ENCODE measurements at places on chromosomes 1 and 21.

- no peak for DNase-seq
Measured at GRCh38 chr1:179038528-179039281, 13.0 kb downstream of the FAM20B start.

DNA sequence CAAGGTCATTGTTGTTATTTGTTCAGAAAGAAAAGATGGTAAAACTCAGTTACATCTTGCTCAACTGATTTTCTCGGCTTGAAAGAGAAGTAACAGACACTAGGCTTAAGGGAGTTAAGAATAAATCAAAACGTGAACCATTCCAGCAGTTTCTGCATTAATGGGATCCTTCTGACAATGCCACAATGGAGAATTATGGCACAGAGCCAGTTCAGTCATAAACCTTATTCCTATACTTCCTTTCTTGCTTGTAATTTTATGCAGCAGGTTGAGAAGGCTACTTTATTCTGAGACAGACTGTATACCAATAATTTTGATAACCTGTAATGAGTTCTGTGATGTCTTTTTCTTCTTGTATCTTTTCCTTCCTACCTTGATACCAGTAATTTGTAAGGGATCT is 167.0 kb downstream of the C1orf21 start:
- no peak for DNase-seq

DNA sequence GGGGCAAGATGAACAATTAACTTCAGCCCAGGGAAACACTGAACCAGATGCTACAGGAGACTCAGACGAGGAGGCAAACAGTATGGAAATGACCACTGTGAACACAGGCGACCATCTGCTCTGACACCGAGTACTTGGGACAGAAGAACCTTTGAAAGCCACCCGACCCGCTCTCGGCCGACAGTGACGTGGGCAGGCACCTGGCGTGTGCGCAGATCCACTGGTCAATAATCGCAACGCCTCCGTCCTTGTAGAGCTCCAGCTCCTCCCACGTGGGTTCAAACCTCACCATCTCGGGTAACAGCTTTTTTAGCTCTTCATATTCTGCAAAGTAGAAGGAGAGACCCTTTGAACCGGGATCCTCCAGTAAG is 20.3 kb downstream of the POFUT2 start:
- DNase-seq, result no peak

- no peak for DNase-seq
Measured at GRCh38 chr1:231557411-231557810, 28.9 kb downstream of the TSNAX start.

- no peak for DNase-seq
Measured at GRCh38 chr1:51643362-51643761, 26.5 kb downstream of the OSBPL9 start.

- DNase-seq, result no peak
Measured at GRCh38 chr21:15441060-15441493, 288.7 kb upstream of the USP25 start.

Measured in stimulated activated CD8-positive, alpha-beta memory T cell treated with anti-CD3 and anti-CD28 coated beads, Interleukin-4, amount 100 ng/mL, for 1 hour (primary cell).